ENCODE measurements at places on chromosomes 5 and 9.

- peak; percentile 44 for DNase-seq
These were observed 87.0 kb downstream of the ZNF618 start for GRCh38 chr9:113963017-113963620.

- peak; percentile 47 for DNase-seq
These were observed 126.1 kb downstream of the ESM1 start for GRCh38 chr5:54859316-54859715.

DNA sequence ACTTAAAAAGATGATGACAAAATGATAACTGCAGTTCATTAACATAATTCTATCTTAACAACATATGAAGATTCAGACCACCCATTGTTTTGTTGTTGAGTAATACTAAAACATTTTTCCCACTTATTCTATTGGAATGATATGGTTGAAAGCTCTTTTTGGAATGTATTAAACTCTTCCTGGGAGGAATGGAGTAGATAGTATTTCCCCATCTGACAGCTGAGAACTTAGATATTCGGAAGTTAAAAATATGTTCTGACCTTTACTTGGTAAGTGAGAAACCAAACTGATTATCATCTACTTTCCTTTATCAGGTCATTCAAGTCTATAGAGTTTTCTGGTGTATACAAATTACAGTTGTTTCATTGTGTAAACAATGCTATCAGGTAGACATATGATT lies 452.9 kb downstream of the CSNK1G3 start:
- peak; percentile 32 for DNase-seq

DNA sequence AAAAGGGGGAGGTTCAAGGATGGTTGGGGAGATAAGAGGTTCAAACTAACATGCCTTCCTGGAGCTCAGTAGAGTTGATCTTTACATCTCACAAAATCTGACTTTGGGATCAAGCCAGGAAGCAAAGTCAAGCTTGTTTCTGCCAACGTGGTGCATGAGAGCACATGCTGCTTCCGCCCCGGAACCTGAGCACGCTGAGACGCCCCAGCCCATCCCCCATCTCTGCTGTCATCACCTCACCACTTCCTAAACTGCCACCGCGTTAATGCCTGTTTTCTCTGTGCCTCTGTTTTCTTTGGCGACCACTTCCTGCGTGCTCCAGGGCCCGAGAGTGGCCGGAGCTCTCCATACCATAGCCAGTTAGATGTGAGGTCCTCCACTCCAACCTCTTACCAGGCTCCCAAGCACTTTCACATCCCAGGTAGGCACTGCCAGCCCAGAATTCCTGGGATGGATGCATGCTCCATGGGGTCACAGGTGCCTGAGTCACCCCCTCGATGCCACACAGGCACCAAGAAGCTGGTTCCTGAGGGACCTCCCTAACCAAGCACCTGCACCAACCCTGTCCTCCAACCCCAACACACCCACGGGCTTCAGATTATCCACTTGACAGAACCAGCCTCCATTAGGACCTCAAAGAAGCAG lies 31.2 kb upstream of the AFAP1L1 start:
- no peak for DNase-seq

- DNase-seq, result no peak
These were observed 106.7 kb downstream of the ZNF462 start for GRCh38 chr9:106969696-106970095.

GRCh38 chr5:133758641-133759040 lies 146.3 kb upstream of the FSTL4 start:
- no peak for DNase-seq

- no peak for DNase-seq
These were observed 20.5 kb upstream of the MEIKIN start for GRCh38 chr5:131965826-131966415.

- no peak for DNase-seq
These were observed 42.9 kb upstream of the FBXW11 start for GRCh38 chr5:172049226-172049796.

DNA sequence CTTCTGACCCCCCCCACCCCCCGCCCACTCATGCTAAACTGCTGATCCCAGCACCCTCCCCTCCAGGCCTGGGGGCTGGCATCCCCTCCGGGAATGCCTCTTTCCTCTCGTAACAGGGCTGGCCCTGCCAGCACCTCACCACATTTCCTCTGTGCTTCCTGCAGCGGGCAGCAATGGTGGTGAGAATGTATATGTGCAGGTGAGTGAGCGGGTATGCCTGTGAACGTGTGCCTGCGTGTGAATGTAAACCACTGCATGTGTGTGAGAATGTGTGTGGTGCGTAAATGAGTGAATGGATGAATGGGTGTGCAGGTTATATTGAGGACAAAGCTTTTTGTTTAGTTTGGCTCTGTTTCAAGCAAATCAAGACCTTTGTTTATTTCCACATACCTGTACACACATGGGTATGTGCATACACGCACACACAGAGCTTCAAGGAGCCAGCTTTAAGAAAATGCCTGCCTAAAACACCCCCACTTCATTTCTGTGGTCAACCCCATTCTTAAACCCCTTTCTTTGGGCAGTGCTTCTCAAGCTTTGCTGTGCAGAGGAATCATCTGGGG lies 95.7 kb upstream of the SHB start:
- no peak for DNase-seq
